ENCODE measurements at places on chromosomes 1 and 21.

- H3K36me3 ChIP-seq = no peaks in the 10 kb centered on the region
- peaks cover 9% of the 10 kb centered on the region for H3K4me1 ChIP-seq
- no peak for DNase-seq
- no peak within 1 kb of the TSS for H3K27ac ChIP-seq
- peaks cover 73% of the 10 kb centered on the region for H3K27me3 ChIP-seq
Measured at GRCh38 chr1:146021622-146022402, at the start of gene HJV. TSS of gene HJV (minus strand) at chr1:146021735. CDS start at chr1:146020231, 1,504 bp downstream.

DNA sequence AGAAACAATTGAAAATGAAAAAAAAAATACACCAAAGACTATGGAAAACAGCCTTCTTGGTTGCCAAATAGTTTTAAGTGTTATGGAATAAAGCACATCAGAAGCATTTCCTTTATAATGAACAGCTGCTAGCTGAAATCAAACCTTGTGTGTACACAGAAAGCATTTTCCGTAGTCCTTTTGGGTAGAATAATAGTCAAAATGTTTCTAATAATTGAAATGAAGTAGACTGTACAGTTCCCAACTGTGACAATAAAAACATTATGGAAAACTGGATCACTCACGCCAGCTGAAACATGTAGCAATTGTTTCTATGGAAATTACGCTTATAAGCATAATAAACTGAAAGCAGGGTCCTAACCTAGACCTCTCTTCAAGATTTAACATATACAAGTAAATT is 856.3 kb upstream of the B3GALT2 start:
- H3K4me1 ChIP-seq = peaks cover 3% of the 10 kb centered on the region
- H3K27ac ChIP-seq = no peak overlapping the region
- H3K27me3 ChIP-seq = no peaks in the 10 kb centered on the region
- H3K4me3 ChIP-seq = no peak overlapping the region

DNA sequence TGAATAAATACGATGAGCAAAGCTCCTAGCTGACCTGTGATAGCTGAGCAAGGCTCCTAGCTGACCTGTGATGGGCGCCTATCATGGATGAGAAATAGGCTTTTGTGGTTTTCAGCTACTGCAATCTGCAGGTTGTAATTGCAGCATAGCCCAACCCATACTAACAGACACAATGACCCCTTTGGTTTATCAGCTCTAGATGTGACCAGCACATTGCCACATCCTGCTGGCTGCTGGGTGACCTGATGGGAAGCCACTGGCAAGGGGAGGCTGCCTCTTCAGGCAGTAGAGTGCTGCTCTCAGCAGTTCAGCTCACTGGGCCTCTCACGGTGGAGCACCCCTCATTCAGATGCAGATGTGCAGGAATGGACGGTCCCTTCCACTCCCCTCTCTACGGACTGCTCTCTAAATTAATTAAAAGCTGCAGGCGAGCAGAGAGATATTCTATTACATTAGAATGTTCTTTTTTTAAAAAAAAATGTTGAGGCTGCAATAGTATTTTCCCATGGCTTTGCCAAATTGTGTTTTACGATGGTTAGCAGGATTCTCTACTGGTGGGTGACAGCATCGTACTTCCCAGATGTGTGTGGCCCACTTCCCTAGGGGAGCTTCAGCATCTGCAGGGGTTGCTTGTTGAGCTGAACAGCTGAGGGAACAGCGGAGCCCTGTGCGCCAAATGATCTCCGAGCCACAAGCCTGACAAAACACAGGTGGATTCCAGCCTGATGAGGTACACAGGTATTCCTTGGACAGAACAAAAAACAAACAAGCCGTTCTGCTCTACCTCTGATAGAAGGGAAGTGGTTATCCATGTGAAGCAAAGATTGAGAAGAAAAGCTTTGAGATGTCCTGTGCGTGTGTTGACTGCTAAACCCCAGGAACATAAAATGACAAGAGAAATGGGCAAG is 65.0 kb downstream of the SYT6 start:
- H3K4me3 ChIP-seq = no peak overlapping the region
- H3K27ac ChIP-seq = no peak overlapping the region
- H3K4me1 ChIP-seq = no peaks in the 10 kb centered on the region
- no peaks in the 10 kb centered on the region for H3K36me3 ChIP-seq

DNA sequence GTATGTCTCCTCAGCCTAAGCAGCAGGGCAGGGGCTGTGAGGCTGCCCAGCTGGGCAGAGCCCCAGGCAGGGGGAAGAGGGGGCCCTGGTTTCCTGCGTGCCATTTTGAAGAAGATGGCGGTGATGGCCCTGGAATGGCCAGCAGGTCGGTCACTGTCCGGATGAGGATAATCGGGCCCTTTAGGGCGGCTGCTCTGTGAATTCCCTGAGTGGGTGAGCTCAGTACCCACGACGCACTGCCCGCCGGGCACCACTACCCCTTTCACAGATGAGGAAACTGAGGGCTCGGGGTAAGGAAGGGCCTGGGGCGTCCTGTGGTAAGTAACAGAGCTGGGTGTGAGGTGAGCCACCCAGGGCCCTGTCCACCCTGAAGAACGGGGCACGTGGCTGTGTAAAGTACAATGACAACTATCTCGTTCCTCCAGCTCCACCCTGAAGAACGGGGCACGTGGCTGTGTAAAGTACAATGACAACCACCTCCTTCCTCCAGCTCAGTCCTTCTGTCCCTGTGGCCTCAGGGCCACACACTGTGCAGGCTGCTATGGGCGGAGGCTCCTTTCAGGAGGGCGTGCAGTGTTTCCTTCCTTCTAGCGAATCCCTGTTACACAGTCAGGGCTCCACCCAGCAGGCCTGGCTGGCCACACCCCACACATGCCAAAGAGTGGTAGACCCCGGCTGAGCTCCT is 23.2 kb downstream of the ITGB2 start:
- no peak overlapping the region for H3K4me3 ChIP-seq
- H3K4me1 ChIP-seq = peaks cover 11% of the 10 kb centered on the region
- no peak for DNase-seq
- no peak overlapping the region for H3K27ac ChIP-seq

GRCh38 chr1:190320952-190321351 is 156.7 kb downstream of the BRINP3 start:
- H3K36me3 ChIP-seq = no peaks in the 10 kb centered on the region
- no peaks in the 10 kb centered on the region for H3K27me3 ChIP-seq
- no peak overlapping the region for H3K4me3 ChIP-seq
- H3K4me1 ChIP-seq = no peaks in the 10 kb centered on the region

- DNase-seq = no peak
- peaks cover 36% of the 10 kb centered on the region for H3K27me3 ChIP-seq
- H3K4me3 ChIP-seq = peak within 1 kb of the TSS; percentile 77
- H3K27ac ChIP-seq = no peak within 1 kb of the TSS
- H3K36me3 ChIP-seq = no peaks in the 10 kb centered on the region
- H3K4me1 ChIP-seq = peaks cover 7% of the 10 kb centered on the region
Measured at GRCh38 chr1:233327651-233328141, at the start of gene MAP3K21. TSS of gene MAP3K21 (plus strand) at chr1:233327724. CDS start at chr1:233328029, 305 bp downstream.

DNA sequence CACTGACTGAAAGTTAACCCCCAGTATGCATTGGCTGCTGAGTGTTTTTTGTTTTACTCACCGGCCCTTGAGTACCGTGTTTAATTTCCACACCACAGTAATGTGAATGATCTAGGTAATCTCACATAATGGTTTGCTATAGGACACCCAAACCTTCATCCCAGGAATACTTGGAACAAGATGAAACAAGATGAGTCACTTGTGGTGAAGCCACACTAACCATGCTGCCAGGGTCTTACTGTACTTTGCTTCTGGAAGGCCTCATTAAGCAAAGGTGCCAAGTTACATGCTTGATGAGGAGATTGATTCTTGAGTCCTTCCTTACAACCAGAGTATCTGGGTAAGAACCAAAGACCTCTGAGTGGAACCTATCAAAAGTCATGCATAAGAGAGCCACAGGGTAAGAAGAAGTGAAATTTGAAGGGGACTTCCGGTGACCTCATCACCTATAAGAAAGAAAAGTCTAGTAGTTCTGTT is 163.3 kb downstream of the NRIP1 start:
- H3K27me3 ChIP-seq = no peaks in the 10 kb centered on the region
- H3K4me3 ChIP-seq = no peak overlapping the region
- H3K4me1 ChIP-seq = peaks cover 11% of the 10 kb centered on the region
- H3K36me3 ChIP-seq = no peaks in the 10 kb centered on the region

DNA sequence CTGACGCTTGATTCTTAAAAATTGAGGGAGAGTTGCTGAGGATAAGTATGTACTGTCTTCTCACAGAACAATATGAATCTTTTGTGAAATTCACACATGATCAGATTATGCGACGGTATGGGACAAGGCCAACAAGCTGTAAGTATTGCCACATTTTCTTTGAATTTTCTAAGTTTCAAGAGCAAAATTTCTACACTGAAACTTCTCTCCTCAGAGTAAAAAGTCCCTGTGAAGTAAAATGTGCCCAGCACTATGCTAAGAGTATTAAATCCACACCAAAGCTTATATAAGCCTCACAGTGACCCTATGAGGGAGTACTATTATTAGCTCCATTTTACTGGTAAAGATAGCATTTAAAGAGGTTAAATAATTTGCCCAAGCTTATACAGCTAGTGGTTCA is 12.2 kb downstream of the AKIRIN1 start:
- no peaks in the 10 kb centered on the region for H3K27me3 ChIP-seq
- no peak overlapping the region for H3K4me3 ChIP-seq
- DNase-seq = no peak
- H3K36me3 ChIP-seq = peaks cover 67% of the 10 kb centered on the region

DNA sequence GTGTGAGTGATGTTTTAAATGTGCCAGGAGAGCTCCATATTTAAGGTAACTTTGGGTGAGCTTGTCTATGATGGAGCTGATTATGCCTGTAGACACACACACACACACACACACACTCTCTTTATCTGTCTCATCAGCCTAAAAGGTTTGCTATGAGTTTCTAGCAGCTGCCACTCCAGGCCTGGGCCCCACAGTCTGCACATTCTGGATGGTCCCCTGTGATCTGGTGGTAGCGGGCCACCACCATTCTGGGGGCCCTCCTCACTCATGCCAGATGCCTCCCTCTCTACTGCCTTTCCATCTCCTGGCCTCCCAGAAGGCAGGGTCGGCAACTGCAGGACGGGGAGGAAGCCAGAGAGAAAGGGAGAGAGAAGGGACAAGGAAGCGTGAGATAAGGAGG is 129.2 kb upstream of the TNR start:
- no peak overlapping the region for H3K4me3 ChIP-seq
- no peak for DNase-seq
- no peak overlapping the region for H3K27ac ChIP-seq
- H3K4me1 ChIP-seq = peaks cover 3% of the 10 kb centered on the region

DNA sequence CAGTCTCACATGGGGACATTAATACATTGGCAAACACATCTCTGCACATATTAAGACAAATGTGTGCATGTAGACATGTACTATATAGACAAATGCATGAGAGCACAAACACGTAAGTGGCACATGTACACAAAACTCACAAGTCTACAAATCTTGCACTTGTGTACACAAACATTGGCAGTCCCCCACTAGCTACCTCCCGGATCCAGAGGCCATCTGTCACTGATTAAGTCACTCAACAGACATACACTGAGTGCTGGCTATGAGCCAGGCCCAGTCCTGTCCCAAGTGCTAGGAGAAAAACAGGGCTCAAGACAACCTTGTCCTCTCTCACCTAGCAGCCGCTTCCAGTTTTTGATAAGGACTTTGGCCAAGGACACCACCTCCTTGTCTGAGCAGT is 7.0 kb downstream of the TCEA3 start:
- peaks cover 2% of the 10 kb centered on the region for H3K36me3 ChIP-seq
- peaks cover 18% of the 10 kb centered on the region for H3K4me1 ChIP-seq
- DNase-seq = no peak
- H3K27me3 ChIP-seq = no peaks in the 10 kb centered on the region
- H3K4me3 ChIP-seq = no peak overlapping the region

DNA sequence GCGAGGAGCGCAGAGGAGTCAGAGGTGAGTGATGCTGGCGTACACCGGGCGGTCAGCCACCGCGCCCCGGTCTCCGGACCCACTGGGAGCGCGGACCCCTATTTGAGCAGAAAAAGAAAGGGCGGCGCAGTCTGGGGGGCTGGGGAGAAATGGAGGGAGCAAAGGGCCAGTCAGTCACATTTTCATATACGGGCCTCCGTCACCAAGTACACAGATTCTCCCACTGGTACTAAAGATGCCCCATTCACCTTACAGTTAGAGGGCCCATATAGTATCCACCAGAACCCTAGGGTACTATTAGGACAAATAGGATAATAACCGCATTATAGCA is 573 bp downstream of the C2CD4D start:
- no peaks in the 10 kb centered on the region for H3K36me3 ChIP-seq
- H3K27ac ChIP-seq = peak overlapping the region; percentile 75
- peaks cover 44% of the 10 kb centered on the region for H3K4me1 ChIP-seq
- no peak for DNase-seq
- H3K4me3 ChIP-seq = peak overlapping the region; percentile 79

GRCh38 chr1:228304766-228305395 is 97.0 kb downstream of the OBSCN start:
- H3K4me3 ChIP-seq = no peak overlapping the region
- H3K27me3 ChIP-seq = no peaks in the 10 kb centered on the region
- no peak for DNase-seq
- H3K27ac ChIP-seq = no peak overlapping the region
- no peaks in the 10 kb centered on the region for H3K4me1 ChIP-seq

DNA sequence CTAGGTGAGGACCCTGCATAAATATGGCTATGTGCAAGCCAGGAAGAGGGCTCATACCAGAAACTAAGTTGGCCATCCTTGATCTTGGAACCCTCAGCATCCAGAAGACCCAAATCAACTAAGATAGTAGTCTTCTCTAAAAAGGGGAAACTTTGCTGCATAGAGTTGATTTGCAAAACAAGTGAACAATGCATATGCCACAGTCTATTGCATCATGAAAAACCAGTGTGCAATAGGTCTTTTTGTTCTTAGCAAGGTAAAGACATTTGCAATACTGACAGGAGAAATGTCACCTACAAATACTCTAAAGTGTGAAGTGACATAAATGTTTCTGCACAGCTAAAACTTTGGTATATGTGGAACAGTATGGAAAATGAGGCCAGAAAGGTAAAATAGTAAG is 2.0 kb upstream of the IFI16 start:
- H3K4me1 ChIP-seq = peaks cover 39% of the 10 kb centered on the region
- peaks cover 39% of the 10 kb centered on the region for H3K36me3 ChIP-seq
- peak overlapping the region; percentile 8 for H3K4me3 ChIP-seq
- no peaks in the 10 kb centered on the region for H3K27me3 ChIP-seq
- H3K27ac ChIP-seq = peak overlapping the region; percentile 67

GRCh38 chr1:1216770-1217620 is 3.0 kb upstream of the TNFRSF4 start:
- H3K4me1 ChIP-seq = peaks cover 15% of the 10 kb centered on the region
- H3K27ac ChIP-seq = peak overlapping the region; percentile 87
- H3K4me3 ChIP-seq = peak overlapping the region; percentile 57
- no peak for DNase-seq
- H3K36me3 ChIP-seq = peaks cover 22% of the 10 kb centered on the region
- H3K27me3 ChIP-seq = no peaks in the 10 kb centered on the region

GRCh38 chr1:53659436-53659835 is 79.5 kb downstream of the GLIS1 start:
- peaks cover 16% of the 10 kb centered on the region for H3K27me3 ChIP-seq
- H3K27ac ChIP-seq = no peak overlapping the region
- H3K4me1 ChIP-seq = no peaks in the 10 kb centered on the region
- no peaks in the 10 kb centered on the region for H3K36me3 ChIP-seq
- no peak overlapping the region for H3K4me3 ChIP-seq

GRCh38 chr1:56206391-56206790 is 373.0 kb downstream of the PLPP3 start:
- no peak overlapping the region for H3K27ac ChIP-seq
- no peaks in the 10 kb centered on the region for H3K27me3 ChIP-seq
- no peaks in the 10 kb centered on the region for H3K4me1 ChIP-seq
- DNase-seq = no peak
- no peak overlapping the region for H3K4me3 ChIP-seq
- no peaks in the 10 kb centered on the region for H3K36me3 ChIP-seq

- H3K4me3 ChIP-seq = peak overlapping the region; percentile 45
- peaks cover 29% of the 10 kb centered on the region for H3K36me3 ChIP-seq
- DNase-seq = no peak
- H3K27me3 ChIP-seq = no peaks in the 10 kb centered on the region
- no peak overlapping the region for H3K27ac ChIP-seq
Measured at GRCh38 chr1:180482425-180483275, 19.7 kb downstream of the ACBD6 start.

All from T-helper 2 cell treated with Interferon-gamma antibody and Interleukin-4, amounts not matched to agents 5 μg/mL and 100 μg/mL, for 36 hours (primary cell).